ENCODE measurements at places on chromosomes 13 and 19. TPM values are rescaled to one million over a fixed set of nuclear protein-coding genes. Genes with fewer than 3 reads are reported as not detected.

The NUDT19 gene
- total RNA-seq, result 24.1 TPM

- no peak for DNase-seq
Observed at GRCh38 chr19:32816555-32817099, 52.9 kb downstream of the SLC7A9 start.

DNA sequence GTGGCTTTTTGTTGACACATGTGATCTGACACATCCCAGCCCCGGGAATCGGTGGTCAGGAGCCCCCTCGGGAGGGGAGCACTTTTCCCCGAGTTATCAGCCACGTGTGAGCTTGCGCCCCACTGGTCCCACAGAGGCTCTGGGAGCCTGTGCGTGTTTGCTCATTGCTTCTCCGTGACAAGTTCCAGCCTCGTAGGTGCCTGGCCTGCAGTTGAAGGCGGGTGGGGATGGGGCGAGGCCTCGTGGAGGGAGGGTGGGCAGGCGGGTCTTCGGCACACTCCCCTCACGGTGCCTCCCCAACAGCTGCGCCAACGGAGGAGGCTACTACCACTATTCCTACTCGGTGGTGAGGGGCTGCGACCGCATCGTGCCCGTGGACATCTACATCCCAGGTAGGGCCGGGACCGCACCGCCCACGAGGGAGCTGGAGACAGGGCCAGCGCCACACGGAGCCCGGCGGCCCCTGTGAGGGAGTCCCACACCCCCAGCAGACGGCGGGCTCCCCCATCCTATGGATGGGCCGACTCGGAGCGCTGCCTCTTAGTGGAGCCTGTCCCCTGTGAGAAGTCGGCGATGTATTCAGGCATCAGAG is 8.3 kb downstream of the GAMT start:
- DNase-seq, result no peak

The ZNF493 gene
- 11.9 TPM for total RNA-seq

DNA sequence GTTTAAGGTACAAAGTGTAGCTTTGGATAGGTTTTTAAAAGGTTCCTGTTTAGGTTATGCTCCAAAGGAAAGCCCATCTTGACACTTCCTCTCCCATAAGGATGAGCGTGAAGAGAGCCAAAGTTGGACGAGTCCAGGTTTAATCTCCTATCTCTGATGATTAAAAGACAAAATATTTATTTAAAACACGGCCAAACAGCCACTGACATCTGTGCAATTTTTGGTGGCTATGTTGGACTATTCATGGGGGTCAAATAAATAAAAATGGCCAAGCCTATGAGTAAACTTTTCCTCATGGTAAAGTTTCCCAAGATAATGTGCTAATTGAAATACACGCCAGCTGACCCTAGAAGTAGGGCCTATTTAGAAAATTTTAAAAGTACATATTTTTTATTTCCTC is 69.0 kb upstream of the DOCK9 start:
- DNase-seq, result no peak

DNA sequence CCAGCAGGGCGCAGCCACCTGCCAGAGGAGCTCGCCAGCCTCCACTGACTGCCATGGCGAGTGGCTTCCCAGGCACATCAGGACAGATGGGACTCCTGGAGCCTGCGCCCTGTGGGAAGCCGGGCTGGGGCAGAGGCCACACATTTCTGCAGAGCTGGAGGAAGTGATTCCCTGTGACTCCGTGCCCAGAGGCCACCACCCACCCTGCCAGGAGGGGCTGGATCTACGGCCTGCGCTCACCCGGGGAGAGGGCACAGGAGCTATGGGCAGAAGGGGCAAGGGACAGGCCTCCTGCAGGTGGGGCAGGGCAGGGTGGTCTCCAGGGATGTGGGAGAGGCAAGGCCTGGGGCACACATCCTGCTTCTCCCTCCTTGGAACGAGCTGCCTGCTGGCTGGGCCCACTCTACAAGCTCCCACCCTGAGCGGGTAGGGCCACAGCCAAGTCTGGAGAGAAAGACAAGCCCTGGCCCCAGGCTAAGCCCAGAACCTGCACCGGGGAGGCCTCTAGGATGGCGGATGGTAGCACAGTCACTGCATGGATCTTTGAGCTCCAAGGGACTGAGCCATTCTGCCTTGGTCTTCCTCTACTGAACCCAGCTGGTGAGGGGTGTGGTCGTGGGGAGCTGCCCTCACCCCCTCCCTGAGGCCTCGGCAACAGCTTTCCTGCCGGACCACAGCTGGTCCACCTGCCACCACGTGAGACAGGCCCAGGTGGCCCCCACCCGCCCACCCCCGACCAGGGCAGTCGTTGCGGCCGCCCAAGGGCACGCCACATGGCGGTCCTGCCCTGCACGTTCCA is 40.6 kb downstream of the CEBPG start:
- DNase-seq, result peak; percentile 25

GRCh38 chr19:58406818-58407657 is 1.4 kb upstream of the ZNF584 start:
- no peak for DNase-seq
